AG08396 (cell line): ENCODE measurements at places on chromosomes 4 and X.
A peak's percentile ranks its signal among the peaks of the same experiment; 100 is the strongest.

- no peak for DNase-seq
Observed at GRCh38 chr4:128906581-128906980, 97.1 kb downstream of the JADE1 start.

DNA sequence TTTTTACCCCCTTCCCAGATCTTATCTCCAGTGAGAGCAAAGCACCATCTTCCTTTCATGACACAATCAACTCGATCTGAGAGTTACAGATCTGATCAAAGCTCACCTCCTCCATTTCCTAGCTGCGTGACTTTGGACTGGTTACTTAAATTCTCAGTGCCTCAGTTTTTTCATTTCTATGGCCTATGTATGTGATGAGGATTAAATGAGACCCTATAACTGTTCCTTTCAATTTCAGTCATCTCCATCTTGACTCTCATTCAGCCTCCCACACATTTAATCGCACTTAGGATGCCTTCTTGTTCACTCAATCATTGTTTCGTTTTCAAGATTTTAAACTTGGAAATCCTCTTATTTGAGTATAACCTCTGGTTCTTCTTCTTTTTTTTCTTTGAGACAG is 20.1 kb upstream of the CXCR3 start:
- DNase-seq: no peak

- DNase-seq: peak; percentile 89
Observed at GRCh38 chrX:154515966-154516655, at the start of gene FAM3A. TSS of gene FAM3A (minus strand) at chrX:154516232. CDS start at chrX:154515772, 460 bp downstream.

GRCh38 chr4:138307319-138307718 is 65.2 kb upstream of the SLC7A11 start:
- no peak for DNase-seq

- no peak for DNase-seq
Observed at GRCh38 chr4:61919561-61919960, 719.4 kb downstream of the ADGRL3 start.

DNA sequence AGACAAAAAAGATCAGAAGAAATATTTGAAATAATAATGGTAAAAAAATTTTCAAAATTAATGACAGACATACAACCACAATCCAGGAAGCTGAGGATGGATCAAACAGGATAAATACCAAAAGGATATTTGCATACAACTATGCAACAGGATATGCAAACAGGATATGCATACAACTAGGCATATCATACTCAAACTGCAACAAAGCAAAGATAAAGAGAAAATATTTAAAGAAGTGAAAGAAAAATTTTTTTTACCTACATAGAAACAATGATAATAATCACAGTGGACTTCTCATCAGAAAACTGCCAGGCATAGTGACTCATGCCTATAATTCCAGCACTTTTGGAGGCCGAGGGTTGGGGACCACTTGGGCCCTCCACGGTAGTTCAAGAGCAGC is 11.3 kb upstream of the DHX15 start:
- no peak for DNase-seq

GRCh38 chrX:109728173-109728535 is 4.9 kb downstream of the ACSL4 start:
- DNase-seq: no peak

DNA sequence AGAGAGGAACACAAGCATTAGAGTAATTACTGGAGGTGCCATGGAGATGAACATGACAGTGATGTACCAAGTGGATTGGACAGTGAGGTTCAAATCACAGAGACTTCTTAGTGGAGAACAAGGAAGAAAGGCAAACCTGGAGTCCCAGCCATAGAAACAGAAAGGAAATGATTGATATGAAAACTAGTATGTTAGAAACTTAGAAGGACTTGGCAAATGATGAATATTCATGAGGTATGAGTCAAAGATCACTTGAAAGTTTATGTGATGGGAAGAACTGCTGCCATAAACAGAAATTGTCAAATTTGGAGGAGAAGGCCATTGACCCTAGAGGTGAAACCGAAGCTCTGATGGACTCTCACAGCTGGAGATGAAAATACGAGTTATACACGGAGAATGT is 88.2 kb downstream of the PHOX2B start:
- no peak for DNase-seq

- no peak for DNase-seq
Observed at GRCh38 chr4:78298618-78299017, 241.5 kb downstream of the FRAS1 start.

GRCh38 chr4:168619266-168619631 is 122.4 kb downstream of the PALLD start:
- no peak for DNase-seq

DNA sequence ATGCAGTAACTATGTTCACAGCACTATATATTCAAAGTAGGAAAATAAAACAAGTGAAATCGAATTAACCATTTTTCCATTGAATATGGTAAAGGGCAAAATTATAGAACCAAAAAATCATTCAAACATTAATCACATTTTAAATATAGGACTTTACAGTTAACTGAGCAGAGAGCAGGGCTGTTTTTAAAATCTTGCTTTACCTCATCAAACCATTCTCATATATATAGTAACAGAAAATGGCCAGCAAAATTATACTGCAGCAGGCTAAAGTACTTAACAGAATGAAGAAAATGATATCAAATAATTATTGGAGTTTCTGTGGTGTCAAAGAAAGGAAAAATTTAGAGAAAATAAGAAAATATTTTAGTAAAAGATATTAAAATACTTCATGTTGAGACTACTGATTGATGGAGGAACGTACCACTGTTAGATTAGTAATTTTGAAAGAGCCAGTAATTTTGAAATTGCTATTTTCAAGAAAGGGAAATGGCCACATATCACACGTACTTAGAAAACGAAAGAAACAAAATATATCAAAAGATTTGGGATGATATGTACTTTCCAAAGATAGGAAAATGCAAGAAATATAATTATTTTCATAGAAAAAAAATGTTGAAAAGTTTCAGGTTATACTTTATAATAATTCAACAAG is 813.7 kb downstream of the DMD start:
- no peak for DNase-seq

DNA sequence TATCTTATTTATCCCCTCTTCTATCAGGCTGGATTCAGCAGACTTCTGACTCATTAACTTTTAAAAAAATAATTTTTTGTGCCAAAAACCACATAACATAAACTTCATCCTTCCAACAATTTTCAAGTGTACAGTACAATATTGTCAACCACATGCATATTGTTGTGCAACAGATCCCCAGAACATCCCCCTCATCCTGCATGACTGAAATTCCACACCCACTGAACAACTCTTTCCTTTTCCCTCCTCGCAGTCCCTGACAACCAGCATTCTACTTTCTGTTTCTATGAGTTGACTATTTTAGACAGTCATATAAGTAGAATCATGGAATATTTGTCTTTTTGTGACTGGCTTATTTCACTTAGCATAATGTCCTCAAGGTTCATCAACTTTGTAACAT is 2.2 kb upstream of the MID2 start:
- peak; percentile 49 for DNase-seq

GRCh38 chr4:153421941-153422340 is 44.2 kb upstream of the TMEM131L start:
- DNase-seq: no peak

- peak; percentile 83 for DNase-seq
Observed at GRCh38 chr4:151227731-151228130, 49.2 kb upstream of the PRSS48 start.

DNA sequence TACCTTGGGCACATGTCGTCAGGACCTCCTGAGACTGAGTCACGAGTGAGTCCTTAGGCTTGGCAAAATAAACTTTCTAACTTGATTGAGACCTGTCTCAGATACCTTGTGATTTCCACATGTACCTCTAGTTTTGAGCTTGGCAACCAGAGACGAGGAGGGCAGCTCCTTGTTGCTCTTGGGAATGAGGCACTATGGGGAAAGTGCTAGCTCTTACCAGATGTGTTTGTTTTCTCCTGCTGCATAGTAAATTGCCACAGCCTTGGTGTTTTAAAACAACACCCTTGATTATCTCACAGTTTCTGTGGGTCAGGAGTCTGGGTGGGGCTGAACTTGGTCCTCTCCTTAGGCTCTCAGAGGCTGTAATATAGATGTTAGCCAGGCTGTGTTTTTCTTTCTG is 59.1 kb upstream of the MAML3 start:
- DNase-seq: no peak

DNA sequence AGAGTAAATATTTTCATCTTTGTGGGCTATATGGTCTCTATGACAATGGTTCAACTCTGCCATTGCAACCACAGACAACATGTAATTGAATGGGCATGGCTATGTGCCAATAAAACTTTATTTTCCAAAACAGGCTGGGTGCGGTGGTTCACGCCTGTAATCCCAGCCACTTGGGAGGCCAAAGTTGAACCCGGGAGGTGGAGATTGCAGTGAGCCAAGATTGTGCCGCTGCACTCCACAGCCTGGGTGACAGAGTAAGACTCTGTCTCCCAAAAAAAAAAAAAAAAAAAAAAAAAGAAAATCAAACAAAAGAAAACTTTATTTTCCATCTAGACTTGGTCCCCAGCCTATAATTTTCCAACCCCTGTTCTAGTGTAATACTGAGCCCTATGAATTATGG is 38.4 kb upstream of the LAS1L start:
- no peak for DNase-seq

- DNase-seq: no peak
Observed at GRCh38 chrX:100410901-100411801, 1.1 kb upstream of the PCDH19 start.

GRCh38 chrX:50913520-50913919 is 3.0 kb downstream of the BMP15 start:
- DNase-seq: no peak

- no peak for DNase-seq
Observed at GRCh38 chr4:152458801-152459302, 77.0 kb downstream of the FBXW7 start.

DNA sequence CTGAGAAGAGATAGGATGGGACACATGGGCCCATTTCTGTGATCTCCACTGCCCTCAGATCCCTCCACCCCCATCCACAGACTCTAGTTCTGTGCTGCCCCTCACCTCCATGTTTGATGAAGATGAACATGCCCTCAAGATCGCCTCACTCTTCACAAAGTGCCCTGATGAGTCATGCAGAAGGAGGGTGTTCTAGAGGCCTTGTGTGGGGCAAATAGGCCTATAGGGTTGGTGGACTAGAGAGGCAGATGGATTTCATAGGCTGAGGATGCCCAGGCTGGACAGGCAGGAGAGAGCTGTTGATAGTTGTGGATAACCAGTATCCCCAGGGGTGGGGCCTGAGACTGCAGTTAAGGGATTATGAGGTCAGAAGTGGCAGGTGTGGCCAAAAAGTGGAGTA is at the start of gene CXorf65:
Gene CXorf65 (minus strand): TSS at position 314 of the 400 bp plus-strand sequence. CDS start 184 bp downstream, at position 130.
- no peak for DNase-seq

DNA sequence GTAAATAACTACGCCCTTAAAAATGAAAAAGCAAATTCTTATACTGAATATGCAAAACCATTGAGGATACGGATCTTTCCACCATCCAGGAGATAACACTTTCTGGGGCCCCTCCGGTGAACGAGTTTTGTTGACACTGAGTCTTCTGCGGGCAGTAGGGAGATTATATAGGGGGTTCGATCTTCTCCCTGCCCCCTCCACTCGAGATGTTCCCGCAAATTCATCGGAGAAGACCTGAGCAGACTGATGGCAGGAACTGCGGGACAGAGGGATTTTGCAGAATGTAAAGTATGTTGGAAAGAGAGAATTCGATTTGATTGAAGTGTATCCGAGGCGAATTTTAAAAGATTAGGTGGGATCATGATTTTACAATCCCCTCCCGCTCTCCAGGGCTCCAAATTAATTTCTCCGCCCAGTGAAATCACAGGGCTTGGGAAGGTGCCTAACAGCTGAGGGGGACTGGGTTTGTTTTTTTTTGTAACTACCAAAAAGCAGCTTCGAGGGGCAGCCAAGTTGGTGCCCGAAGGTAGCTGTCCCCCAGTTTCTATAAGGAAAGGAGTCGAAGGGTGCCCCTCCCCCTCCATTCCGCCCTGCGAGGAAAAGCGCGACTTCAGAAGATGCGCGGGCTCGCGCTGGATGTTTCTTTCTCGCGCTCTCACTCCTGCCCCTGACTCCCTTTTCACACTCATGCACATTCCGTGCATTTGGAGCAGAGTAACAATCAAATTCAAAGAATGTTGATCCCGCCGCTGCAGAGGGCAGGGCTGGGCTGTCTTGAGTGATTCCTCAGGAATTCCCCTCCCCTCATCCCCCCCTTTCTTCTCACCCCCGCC is 1.2 kb downstream of the TMEM255A start:
- peak; percentile 26 for DNase-seq

DNA sequence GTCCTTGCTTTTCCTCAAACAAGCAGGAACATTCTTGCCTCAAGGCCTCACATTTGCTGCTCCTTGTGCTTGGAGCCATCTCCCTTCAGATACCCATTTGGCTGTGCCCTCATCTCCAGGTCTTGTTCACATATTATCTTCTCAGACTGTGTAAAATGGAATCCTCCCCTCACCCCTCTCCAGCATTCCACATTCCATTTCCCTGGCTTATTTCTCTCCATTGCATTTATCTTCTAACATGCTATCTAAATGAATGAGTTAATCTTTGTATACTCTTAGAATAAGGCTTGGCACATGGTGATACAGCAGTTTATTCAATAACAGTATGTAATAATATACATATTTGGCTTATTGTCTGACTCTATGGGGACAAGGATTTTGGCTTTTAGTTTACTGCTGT is 8.8 kb upstream of the GALNT7 start:
- peak; percentile 16 for DNase-seq

DNA sequence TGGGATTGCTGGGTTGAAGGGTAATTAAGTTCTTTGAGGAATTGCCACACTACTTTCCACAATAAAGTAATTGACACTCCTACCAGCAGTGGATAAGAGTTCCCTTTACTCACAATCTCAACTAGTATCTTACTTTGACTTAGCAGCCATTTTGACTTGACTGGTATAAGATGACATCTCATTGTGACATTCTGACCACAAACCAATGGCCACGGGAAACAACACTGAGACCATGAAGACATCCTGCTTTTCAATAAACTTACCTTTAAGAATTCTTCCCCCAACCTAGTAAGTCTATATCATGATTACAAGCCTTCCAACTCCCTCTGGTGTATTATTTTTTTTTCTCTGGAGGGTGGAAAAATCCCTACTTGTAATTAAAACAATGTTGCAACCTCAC is 66.9 kb upstream of the WDR1 start:
- DNase-seq: no peak

GRCh38 chr4:158169931-158170690 is 2.7 kb downstream of the GASK1B start:
- no peak for DNase-seq

DNA sequence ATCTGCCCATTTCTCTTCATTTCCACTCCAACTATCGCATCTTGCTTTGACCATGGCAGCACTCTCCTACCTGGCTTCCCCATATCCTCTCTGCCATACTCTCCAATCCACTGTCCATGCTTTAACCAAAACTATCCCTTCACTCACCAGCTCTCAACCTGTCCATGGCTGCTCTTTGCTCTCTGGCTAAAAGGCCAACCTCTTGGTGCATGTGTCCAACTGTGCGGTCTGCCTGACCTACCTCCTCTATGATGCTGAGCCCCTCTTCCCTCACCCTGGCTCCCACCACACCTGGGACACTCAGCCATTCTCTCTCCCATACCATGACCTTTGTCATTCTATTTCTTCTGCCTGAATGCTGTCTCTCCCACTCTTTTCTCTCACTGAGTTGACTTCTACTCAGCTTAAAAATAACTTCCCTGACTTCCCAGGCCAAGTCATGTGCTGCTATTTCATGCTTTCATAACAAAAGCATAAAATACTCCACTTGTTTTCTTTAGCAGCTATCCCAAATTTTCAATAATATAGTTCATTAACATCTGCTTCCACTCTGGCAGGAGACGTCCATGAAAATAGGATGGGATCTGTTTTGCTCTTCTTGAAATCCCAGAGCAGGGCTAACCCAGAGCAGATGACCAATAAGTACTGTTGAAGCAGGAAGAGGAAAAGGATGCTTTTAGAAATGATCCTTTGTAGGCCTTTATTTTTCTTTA is 29.8 kb upstream of the KLF3 start:
- DNase-seq: no peak

- DNase-seq: peak; percentile 39
Observed at GRCh38 chrX:136268051-136269048, 17.1 kb upstream of the MAP7D3 start.
